ENCODE measurements at places on chromosomes 13 and 19.

GRCh38 chr13:47258384-47258783 lies 361.5 kb upstream of the HTR2A start:
- no peak for DNase-seq

- no peak for DNase-seq
These were observed 600 bp upstream of the HMGB1 start for GRCh38 chr13:30466358-30466714.

DNA sequence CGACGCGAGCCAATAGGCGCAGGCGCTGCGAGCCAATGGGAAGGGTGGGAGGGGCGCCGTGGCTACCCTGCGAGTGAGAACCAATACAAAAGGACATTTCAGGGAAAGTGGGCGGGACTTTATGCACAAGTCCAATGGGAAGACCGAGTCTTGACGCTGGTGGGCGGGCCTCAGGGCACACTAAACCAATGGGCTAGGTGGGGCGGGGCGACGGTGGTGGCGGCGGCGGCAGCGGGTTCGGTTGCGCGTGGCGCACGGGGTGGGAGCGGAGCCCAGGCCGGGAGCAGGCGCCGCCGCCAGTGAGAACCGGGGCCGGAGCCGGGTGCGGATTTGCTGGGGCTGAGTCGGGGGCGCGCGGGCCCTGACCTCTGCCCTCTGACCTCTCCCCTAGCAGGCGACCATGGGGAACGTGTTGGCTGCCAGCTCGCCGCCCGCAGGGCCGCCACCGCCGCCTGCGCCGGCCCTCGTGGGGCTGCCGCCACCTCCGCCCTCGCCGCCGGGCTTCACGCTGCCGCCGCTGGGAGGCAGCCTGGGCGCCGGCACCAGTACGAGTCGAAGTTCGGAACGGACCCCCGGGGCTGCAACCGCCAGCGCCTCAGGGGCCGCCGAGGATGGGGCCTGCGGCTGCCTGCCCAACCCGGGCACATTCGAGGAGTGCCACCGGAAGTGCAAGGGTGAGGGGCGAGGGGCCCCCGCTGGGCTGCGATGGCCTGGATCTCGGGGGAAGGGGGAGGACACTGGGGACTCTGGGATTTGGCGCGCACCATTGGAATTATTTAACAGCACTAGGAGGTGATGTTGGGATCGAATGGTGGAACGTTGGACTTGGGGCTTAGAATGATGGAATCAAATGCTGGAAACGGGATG lies at the start of gene TOMM40:
Gene TOMM40, plus strand, starts transcription at position 239 of the 867 bp plus-strand sequence. Its CDS starts 162 bp downstream, at position 401.
- DNase-seq = peak; percentile 100

DNA sequence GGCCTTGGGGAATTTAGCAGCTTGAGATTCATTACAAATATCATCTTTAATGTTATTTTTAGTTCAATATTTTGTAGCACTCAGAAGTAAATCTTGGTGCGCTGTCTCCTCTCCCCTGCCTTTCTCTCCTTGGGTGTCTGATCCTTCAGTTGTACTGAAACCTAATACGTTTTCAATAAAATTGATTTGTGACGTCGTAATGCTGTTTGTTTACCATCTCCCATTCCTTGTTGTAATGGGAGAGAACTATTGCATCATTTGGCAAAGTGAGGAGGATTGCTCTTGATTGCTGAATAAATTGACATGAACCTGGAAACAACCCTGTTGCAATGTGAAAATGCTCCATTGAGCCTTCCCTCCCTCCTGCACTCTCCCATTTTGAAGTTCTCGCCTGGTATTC lies 43.2 kb upstream of the TSHZ3 start:
- no peak for DNase-seq

DNA sequence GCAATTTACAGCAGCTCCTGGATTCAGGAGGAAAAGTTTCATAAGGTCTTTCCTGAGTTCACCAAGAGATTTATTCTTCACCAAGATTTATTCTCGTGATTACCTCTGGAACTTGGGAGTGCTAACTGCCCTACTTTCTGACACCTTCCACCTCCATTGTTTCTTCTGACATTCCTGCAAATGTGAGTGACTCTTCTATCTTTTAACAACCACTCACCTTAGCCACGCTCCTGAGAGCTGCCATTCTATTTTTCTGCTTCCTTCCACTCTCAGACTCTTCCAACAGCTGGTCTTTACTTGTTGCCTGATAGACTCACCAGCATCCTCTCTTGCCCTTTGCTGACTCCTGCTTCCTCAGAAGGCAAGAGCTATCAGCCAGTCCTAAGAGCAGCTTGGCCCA lies 11.5 kb upstream of the CBY2 start:
- DNase-seq = no peak

GRCh38 chr19:2550431-2551171 lies 74.7 kb downstream of the GADD45B start:
- DNase-seq = no peak

GRCh38 chr19:30792561-30793505 lies 420.6 kb downstream of the ZNF536 start:
- no peak for DNase-seq

GRCh38 chr19:54209058-54209810 lies 8.6 kb downstream of the RPS9 start:
- no peak for DNase-seq

GRCh38 chr19:19106056-19106551 lies 32.2 kb downstream of the TMEM161A start:
- no peak for DNase-seq

DNA sequence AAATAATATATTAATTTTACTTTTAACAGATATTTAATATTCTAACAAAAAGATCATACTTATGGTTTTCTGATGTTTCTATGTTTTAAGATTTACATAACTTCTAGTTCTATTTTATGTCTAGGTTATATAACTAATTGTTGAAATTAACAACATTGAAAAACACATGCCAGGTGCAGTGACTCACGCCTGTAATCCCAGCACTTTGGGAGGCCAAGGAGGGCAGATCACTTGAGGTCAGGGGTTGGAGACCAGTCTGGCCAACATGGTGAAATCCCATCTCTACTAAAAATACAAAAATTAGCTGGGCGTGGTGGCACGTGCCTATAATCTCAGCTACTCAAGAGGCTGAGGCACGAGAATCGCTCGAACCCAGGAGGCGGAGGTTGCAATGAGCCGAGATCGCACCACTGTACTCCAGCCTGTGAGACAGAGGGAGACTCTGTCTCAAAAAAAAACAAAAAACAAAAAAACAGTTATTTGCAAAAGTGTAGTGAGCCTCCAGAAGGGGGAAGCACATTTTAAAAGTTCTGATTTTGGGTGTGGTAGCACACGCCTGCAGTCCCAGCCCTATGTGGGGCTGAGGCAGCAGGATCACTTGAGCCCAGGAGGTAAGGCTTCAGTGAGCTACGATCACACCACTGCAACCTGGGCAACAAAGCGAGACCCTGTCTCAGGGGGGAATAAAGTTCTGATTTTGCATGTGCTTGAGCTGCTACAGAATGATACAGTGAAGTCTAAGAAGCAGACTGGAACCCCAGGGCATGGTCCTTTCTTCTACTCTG lies 18.7 kb downstream of the MIPEP start:
- DNase-seq = no peak

DNA sequence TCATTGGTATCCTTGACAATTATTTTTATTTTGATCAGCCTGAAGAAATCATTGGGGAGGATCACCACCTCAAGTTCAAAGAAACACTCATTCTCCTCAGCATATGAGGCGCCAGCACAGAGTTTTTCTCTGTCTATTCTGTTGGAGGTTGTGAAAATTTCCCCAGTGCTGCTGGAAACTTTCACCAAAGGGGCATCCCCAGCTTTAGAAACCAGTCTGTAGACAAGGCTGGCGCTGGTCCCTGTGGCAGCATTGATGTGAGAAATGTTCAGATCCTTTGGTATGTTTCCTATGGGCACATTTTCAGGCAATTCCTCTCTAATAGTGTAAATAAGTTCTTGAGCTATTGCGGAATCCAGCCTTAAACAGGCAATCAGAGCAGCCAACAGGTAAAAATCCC lies 2.1 kb downstream of the PCDH9 start:
- DNase-seq = no peak

DNA sequence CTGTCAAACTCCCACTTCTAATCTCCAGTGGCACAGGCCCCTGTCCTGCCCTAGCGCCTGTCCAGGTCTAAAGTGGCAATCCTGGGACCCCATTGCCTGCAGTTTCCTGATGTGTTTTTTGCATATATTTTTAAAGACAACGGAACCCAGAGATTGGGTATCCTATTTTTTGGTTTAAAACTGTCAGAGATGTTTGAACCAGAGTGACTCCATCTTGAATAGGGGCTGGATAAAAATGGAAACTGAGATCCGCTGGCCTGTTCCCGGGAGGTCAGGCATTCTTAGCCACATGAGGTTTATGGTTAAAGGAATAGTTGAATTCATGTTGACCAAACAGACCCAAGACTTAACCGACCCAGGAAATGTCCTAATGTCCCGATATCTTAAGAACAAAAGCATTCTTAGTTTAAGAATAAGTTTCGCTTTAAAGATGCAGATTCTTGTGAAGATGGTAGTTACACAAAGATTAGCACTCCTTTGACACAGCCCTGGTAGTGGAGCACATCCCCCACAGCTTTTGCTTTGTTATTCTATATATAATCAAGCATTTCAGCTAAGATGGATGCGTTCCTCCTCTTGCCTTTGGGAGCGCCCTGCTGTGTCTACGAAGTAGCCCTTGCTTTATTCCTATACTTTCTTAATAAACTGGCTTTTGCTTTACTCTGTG lies 332.1 kb downstream of the UQCRFS1 start:
- no peak for DNase-seq

GRCh38 chr19:43439032-43439708 lies 24.5 kb downstream of the TEX101 start:
- DNase-seq = no peak

GRCh38 chr13:101712026-101712348 lies 259.5 kb downstream of the ITGBL1 start:
- DNase-seq = no peak

GRCh38 chr19:39196320-39196719 lies 444 bp upstream of the NCCRP1 start:
- no peak for DNase-seq

DNA sequence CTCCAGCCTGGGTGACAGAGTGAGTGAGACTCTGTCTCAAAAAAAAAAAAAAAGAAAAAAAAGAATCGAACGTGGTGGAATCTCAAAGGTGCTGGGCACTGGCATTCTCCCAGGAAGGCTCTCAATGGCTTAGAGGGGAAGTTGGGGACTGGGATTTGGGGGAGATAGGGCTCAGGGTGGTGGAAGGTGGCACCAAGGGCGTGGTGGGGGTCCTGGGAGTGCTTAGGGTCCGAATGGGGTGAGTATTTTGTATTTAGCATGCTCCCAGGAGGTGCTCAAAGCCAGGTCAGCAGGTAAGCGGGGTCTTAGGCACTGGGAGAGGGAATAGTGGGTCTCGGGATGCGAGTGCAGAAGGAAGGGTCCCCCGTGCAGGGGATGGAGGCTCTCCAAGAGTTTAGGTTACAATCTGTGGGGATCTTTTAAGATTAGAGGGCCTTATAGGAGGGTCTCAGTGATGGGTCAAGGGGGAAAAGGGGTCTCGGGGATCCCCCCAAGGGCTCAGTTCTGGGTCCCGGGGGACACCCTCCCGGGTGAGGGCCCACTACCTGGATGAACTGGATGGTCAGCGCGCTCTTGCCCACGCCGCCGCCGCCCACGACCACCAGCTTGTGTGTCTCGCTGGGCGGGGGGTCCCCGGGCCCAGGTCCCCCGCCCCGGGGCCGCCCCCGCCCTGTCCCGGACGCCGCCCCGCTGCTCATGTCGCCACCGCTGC lies 386 bp downstream of the RRAS start:
- DNase-seq = no peak

- no peak for DNase-seq
These were observed 1115.4 kb downstream of the SLITRK1 start for GRCh38 chr13:82766732-82767321.

- DNase-seq = no peak
These were observed 54.8 kb upstream of the UQCRFS1 start for GRCh38 chr19:29267701-29268100.

DNA sequence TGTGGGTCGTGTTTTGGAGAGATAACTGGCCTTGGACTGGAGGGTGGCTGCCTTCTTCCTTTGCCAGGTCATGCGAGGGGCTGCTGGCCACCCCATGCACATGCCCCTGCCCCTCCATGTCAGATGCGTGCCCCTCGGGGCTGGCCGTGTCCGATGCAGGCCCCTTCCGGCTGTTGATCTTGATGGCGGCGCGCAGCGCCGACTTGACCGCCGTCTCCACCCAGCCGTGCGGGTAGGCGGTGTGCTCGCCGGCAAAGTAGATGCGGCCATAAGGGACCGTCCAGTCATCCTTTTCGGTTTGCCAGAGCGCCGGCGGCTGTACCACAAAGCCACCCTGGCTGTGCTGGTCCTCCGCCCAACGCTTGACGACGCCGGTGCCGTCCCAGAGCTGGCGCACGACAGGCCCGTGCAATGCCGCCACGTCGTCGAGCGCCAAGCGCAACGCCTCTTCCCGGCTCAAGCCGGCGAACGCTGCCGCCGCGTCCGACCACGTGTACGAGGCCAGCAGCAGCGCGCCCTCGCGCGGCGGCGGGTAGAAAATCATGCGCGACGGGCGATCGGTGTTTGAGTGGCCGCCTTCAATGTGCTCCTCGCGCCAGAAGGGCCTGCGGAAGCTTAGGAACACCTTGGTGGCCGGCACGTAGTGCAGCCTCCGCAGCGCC lies 6.9 kb downstream of the IL4I1 start:
- no peak for DNase-seq

- DNase-seq = no peak
These were observed 3.4 kb downstream of the GGN start for GRCh38 chr19:38384209-38385027.

- DNase-seq = no peak
These were observed 112.3 kb downstream of the MIPEP start for GRCh38 chr13:23776698-23777574.

DNA sequence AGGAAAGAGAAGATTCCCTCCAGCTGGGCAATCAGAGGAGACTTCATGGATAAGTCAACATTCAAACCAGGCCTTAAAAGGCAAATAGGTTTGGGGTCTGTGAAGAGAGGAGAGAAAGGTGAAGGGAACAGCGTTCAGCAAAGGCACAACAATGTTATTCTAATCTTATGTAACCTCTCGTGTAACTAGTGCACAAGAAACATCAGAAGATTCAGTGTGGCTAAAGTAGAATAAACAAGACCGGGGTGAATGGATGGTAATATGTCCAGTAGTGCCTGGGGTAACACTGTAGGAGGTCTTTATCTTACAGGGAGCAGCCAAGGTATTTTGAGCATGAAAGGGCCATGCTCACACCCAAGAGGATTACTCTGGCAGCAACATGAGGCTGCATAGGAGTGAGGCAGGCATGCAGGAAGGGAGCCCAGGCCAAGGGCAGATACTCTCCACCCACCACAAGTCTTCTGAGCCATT lies 24.1 kb downstream of the LHFPL6 start:
- DNase-seq = no peak

DNA sequence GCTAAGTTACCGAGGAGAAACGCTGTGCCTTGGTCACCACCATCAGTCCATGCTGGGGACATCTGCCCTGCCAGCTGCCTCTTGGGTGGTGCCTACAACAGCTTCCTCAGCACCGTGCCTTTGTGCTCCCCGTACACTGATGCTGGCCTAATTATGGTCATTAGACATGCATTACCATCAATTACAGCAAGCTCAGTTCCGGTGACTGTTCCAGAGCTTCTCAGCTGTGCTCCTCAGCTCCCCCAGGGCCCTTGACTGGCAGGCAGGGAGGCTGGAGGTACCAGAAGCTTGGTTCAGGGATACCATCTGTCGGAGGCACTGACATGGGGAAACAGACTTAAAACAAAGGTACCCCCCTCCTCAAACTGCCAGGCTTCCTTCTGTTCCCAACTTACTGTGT lies 40.2 kb downstream of the CILP2 start:
- DNase-seq = peak; percentile 71

All from NCI-H1105 (cell line).